ENCODE measurements at places on chromosomes 12 and 14. TPM values are rescaled to one million over a fixed set of nuclear protein-coding genes. Genes with fewer than 3 reads are reported as not detected.

DNA sequence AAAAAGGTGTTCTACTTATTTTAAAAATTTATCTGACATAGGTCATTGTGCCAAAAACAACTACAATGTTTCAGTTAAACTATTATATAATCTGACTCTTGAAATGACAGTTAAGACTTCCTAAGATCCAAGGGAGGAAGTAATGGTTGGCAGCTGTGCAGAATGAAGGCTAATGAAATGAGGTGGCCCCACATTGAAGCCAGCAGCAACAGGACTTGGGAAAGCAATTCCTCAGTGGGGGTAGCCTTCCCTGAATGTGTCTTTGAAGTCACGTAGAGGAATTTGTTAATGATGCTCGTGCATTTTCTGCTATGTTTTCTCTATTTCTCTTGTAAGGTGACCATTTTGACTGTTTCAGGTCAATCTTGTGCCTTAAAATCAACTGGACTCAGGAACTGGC lies 162.4 kb upstream of the DAAM1 start:
- DNase-seq = no peak

GRCh38 chr12:117695956-117696355 lies 272.8 kb downstream of the KSR2 start:
- no peak for DNase-seq

DNA sequence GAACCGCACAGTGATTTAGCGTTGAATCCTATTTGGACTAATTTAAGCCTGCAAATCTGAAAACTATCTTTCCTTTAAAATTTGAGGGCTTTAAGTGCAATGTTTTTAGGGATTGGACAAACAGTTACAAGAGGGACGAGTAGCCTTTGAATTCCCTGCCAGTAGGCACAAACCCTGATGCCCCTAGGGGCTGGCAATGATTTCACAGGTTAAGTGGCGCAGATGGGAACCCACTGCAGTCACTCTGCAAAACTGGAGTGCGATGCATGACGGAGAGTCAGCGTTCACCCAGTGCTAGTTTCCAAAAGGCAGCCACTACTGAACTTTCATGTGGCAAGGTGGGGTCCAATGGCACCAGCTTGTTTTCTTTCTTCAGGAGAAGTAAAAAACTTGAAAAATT lies 99.4 kb upstream of the FRMD6 start:
- no peak for DNase-seq

DNA sequence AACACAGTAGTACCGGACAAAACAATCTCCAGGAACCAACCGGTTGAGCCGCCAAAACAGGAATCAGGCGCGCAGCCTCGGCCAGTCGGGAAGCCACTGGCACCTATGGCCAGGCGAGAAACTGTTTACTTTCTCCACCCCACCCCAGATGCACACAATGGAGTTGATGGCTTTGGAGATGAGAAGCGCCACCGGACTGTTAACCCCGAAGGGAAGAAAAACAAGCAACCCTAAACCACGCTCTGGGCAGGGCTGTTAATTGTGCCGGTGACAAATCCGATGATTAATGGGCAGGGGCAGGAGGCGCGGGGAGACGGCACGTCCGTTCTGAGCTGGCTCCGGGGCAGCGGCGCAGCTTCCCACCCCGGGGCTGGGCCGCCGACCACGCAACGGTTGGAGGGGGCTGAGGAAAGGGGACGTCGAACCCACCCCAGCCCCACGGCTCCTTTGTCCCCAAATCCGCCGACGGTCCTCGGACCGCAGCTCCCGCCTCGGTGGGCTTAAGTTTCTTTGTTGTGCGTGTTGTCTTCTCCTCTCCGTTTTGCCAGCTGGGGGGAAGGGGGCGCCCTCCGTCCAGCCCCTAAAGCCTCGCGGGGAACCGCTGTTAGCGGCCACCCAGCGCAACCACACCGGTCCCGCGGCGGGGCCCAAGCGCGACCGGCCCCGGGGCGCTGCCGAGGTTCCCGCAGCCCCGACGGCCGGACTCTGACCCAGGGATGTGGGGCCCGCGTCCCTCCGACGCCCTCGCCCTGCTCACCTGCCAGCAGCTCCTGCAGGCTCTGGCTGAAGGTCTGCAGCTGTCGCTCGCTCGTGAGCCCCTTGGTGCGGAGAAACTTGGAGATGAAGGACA lies 790 bp downstream of the BTG1 start:
- peak; percentile 67 for DNase-seq

GRCh38 chr12:55732288-55732687 lies 3.5 kb upstream of the CD63 start:
- DNase-seq = no peak

- DNase-seq = no peak
These were observed 16.7 kb downstream of the ARG2 start for GRCh38 chr14:67636361-67636919.

- no peak for DNase-seq
These were observed 103.3 kb downstream of the RBM19 start for GRCh38 chr12:113862590-113863454.

DNA sequence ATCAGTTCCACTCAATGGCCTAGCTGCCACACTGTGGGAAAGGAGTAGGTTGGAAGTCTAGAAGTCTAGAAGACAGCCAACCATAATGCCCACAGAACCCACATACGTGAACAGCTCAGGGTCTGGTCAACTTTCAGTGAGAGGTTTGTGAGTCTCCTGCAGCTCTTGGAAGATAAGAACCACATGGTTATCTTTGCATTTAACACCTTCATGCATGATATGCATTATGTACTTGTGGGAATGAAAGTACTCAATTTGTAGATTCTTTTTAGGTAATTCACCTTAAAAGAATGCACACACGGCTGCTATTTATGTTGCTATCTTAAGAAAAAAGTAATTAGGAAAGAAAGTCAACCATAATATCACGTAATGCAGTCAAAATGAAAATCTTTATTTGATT lies 126.7 kb downstream of the ESRRB start:
- DNase-seq = no peak

- DNase-seq = no peak
These were observed 394.7 kb upstream of the NOVA1 start for GRCh38 chr14:26992403-26993115.

- no peak for DNase-seq
These were observed 5.7 kb upstream of the VTI1B start for GRCh38 chr14:67680121-67680602.

- no peak for DNase-seq
These were observed 474.6 kb downstream of the ETNK1 start for GRCh38 chr12:23099604-23100003.

GRCh38 chr12:124737040-124737419 lies 126.6 kb downstream of the SCARB1 start:
- DNase-seq = no peak

DNA sequence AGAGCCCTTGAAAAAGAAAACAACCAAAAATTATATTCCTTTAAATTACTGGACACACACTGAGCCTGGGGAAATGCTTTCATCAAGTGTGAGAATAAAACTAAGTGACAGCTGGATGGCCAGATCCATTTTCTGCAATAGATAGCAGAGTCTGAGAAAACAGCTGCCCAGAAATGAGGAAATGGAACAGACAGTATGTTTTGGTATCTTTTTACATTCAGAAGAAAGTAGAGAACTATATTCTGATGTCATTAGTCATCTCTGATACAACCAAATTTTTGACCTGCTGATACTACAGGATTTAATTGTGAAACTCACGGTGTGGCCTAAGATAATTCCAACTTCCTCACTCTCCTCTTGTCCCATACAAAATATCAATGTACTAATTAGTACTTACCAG lies 78.2 kb downstream of the HMGA2 start:
- no peak for DNase-seq

GRCh38 chr12:123559468-123559867 lies 24.9 kb upstream of the TMED2 start:
- DNase-seq = no peak

- no peak for DNase-seq
These were observed 26.5 kb downstream of the RERG start for GRCh38 chr12:15194456-15195368.

GRCh38 chr14:31266437-31267331 lies 59.1 kb upstream of the HECTD1 start:
- no peak for DNase-seq

GRCh38 chr14:104477117-104477623 lies 102.4 kb upstream of the C14orf180 start:
- DNase-seq = no peak

DNA sequence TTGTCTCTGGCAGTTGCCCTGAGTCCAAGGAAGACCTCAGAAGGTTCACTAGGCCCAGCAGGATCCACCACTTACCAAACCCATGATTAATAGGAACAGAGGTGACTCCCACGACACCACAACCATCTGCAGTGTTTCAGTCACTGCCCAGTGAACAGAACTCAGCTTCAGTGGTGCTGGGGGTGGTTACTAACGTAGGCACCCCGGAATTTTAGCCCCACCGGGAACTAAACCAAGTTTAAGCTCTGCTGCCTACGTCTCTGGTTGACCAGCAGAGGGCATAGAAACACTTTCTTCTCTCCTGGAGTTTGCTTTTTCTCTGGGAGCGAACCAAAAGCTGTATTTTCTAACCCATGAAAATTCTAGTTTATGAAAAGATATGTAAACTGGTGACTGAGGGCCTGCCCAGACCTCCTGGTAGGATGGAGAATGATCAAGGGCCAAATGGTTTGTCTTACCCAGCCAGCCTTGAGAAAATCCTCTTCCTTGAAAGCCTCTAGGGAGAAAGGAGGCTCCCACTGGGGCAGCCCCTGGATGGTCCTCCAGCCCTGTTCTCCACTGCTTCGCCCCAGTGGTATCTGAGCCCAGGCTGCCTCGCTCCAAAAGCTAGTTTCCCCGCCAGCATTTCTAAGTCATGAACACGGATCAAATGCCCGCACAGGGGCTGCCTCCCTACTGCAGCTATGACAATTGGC lies 379.8 kb downstream of the DPF3 start:
- peak; percentile 59 for DNase-seq

- no peak for DNase-seq
These were observed 63.5 kb downstream of the PELI2 start for GRCh38 chr14:56181681-56182085.

DNA sequence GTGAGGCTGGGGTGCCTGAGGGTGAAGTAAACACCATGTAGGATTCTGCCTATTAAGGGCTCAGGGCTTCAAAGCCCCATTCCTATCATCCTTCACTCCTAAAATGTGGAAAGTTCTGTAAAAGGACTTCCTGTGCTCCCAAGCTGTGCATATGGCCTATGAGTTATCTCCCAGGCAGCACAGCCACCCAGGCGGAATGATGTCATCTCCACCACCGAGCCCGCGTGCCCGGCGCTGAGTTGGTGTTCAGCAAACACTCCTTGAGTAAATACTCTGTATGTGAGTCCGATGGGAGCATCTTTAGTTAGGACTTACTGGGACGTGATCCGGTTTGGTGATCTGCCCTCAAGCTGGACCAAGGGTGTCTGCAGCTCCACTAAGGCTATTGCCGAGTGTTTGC lies 437.3 kb downstream of the MED13L start:
- no peak for DNase-seq

DNA sequence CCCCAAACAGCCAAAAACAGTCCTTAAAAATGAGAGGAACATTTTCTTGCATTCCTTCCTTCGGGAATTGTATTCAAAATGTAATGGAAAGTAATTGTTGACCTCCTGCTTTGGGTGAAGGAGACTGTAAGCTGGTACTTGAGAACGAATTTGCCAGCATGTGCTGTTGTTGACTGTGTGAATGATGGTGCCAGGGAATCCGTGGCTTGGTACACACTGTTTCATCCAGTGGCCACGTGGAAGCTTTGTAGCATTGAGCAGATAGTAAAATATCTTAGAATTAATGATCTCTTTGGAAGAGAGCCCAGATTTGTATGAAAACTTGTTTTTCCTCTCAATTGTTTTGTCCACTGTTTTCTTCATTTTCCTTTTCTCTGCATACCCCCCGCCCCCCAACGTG lies 1.7 kb downstream of the ASCL4 start:
- no peak for DNase-seq

- DNase-seq = no peak
These were observed 10.0 kb downstream of the SLC39A9 start for GRCh38 chr14:69408331-69408960.

GRCh38 chr14:94036313-94037167 lies 10.4 kb downstream of the OTUB2 start:
- peak; percentile 78 for DNase-seq

DNA sequence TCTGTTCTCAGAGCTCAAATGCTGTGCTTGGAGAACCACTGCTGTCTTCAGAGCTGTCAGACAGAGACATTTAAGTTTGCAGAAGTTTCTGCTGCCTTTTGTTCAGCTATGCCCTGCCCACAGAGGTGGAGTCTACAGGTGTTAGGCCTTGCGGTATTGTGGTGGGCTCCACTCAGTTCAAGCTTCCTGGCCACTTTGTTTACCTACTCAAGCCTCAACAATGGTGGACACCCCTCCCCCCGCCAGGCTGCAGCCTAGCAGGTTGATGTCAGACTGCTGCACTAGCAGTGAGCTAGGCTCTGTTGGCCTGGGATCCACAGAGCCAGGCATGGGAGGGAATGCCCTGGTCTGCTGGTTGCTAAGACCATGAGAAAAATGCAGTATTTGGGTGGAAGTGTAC lies 323.8 kb downstream of the BCAT1 start:
- DNase-seq = no peak

DNA sequence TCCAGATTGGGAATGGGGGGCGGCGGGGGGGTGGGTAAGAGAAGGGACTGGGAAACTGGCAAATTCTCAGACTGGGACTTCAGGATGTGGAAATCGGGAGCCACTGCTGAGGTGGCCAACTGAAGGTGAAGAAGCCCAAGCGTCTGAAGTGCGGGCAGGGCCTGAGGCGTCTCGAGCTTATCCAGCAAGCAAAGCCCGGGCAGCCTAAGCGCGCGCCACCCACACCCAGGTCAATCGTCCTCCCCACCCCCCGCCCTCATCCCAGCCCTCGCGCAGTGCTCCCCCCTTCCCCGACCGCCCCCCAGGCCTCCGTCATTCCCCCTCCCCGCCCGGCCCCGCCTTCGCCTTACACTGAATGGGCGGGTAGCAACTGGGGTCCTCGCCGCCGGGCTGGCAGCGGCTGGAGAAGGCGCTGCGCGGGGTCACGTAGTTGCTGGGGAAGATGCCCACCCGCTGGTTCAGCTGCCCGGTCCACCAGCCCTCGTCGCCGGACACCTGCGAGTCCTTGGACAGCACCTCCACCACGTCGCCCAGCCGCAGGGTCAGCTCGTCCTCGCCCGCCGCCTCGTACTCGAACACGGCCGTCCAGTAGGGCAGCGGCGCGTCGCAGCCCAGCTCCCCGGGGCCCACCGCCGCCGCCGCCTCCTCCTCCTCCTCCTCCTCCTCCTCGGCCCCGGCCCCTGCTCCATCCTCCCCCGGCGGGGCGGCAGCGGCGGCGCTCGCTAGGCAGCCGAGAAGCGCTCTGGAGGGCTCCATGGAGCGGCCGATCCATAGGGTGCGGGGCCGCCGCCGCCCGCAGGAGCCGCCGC lies 693 bp downstream of the MAP3K9 start:
- no peak for DNase-seq

- DNase-seq = no peak
These were observed 13.6 kb downstream of the PACS2 start for GRCh38 chr14:105328070-105328677.

GRCh38 chr12:52183544-52183910 lies 8.3 kb downstream of the KRT80 start:
- DNase-seq = no peak

The EGLN3 gene
- total RNA-seq = 1.5 TPM

The IQSEC3 gene
- 0.15 TPM for total RNA-seq

The RAPGEF3 gene
- total RNA-seq = 5.4 TPM

The SLC17A8 gene
- total RNA-seq = not detected

The CCDC196 gene
- not detected for total RNA-seq

The MANSC4 gene
- not detected for total RNA-seq

The SLC2A3 gene
- 209 TPM for total RNA-seq

The OVCH1 gene
- not detected for total RNA-seq

The PHETA1 gene
- total RNA-seq = 9.4 TPM

All from B cell (primary cell).